NCI-H2171 (cell line): ENCODE measurements at places on chromosomes 4 and X.

DNA sequence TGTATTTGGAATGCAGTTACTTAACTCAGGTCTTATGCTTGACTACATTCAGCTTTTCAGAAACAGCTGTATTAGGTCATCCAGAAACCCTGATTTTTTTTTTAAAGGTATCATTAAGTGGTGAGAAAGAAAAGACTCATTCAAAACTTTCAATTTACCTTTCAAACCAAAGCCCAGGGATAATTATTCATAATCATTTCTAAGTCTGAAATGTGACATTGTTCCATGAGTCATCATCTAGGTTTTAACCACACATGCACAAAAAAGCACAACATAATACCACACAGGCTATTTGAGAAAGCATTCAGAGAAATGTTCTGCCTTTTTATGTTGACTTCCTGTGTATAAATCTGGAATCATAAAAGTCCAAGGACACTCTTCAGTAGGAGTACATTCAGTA is 288.2 kb downstream of the IL1RAPL2 start:
- no peak for DNase-seq

DNA sequence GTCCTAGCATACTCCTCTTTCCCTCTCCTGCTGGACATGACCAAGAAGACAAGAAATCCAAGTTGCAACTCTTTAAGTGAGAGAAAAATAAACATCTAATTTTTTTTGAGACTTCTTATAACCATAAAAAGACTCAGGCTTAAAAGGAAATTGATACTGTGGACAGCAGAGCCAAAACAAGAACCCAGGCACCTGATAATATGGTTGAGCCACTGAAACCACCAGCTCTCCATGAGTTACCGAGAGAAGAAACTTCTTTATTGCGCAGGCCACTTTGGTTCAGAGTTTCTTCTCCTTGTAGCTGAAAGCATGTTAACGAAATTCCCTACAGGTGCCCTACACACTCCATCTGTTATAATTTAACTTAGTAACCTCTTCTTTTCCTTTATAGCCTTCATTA is 11.3 kb upstream of the SPCS3 start:
- DNase-seq, result no peak

GRCh38 chr4:118351851-118352827 is 664 bp downstream of the PRSS12 start:
- DNase-seq, result no peak

DNA sequence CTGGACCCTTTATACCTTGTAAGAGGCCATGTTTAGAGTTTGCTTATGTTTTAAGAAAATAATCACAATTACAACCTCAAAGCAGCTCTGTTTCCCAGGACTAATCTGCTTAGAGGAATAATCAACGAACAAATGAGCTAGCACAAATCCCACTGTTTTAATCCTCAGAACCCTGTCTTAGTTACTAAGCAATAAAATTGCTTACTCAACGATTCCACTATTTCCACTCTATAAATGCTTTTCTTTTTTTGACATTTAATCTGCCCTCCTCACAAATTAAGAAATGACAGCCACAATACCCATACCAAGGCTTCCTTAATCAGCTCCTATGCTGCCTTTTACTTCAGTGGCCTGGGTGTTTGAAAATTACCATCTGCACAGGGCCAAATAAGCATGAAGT is 48.8 kb downstream of the FAM120C start:
- DNase-seq, result no peak

DNA sequence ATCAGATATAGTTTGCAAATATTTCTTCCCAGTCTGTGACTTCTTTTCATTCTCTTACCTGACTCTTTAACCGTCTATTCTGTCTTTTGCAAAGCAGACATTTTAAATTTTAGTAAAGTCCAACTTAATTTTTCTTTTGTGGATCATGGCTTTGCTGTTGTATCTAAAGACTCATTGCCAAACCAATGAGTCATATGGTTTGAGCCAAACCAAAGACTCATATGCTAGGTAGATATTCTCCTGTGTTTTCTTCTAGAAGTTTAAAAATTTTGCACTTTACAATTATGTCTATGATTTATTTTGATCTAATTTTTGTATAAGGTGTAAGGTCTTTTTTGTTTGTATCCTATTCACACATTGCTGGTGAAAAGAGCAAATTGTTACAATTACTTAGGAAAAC is 446.8 kb downstream of the ANKRD50 start:
- no peak for DNase-seq

DNA sequence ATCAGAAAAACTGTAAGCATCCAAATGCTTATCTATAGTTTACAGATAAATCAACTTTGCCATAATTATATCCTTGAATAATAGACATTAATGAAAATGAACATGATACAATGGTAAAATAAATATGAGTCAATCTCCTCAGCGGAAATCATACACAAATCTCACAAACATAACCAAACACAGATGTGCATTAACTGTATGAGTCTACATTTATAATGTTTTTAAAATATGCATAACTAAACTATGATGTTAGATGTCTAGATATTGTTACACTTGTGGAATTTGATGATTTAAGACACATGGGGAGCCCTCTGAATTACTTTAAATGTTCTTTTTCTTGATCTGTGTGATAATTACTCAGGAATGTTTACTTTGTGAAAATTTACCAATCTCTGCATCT is 951.2 kb downstream of the TECRL start:
- DNase-seq, result no peak

DNA sequence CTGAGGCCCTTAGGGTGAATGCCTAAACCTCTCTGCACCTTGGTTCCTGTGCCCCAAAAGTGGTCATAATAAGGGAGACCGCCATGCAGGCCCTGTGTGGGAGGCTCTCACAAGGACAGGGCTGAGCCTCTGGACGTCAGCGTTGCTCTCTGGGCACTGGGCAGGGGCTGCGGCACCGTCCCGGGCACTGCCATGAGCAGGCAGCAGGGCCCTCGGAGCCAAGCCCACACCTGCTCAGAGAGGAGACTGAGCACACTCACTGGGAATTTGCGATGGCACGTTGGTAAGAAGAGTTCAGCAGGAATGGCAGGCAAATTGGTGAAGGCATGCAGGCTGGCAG is 123.4 kb downstream of the HMX1 start:
- DNase-seq, result no peak

- no peak for DNase-seq
Observed at GRCh38 chr4:75800972-75801371, 76.6 kb downstream of the USO1 start.

DNA sequence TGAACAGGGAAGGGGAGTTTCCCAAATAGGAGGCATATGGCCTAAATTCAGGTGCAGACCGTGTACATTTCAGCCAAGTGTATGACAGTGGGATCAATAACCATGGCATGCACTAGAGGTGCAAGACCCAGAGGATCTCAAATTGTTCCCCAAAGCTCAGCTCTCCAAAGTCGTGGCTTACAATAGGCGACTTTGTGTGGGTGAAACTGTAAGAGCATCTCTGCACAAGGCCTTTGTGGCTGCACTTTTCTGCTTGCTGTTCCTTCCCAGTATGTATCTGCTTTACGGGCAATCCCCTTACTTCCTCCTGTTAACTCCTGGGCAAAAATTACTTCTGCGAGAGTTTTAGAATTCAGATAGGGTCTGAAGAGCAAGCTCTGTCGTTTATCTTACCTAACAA is 518.3 kb upstream of the ZFP42 start:
- DNase-seq, result no peak

DNA sequence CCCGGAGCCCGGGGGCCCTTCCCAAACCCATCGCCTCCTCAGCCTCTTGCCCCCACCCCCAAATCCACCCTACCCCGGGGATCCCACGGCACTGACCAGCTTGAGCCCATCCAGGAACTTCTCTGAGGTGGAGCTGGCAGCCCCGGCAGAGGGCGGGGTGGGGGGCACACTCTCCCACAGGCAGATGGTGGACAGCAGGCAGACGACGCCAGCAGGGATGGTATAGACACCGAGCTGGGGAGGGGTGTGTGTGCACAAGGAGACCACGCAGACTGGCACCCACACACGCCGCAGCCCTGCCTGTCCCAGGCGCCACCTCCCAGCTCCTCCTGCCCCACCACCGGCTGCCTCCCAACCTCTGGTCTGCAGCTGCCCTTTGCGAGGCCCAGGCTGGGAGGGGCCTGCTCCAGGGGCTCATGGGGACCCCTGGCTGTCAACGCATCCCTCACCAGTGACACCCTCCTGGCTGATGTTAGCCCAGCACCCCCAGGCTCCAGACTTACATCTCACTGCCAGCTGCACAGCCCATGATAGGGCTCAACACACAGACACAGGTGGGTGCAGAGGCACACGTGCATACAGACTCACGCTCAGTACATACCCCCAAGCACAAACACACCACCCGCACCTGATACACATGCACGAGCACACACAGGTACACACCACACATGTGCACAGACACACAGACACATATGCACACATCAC is 4.2 kb downstream of the SLC49A3 start:
- no peak for DNase-seq

- DNase-seq, result no peak
Observed at GRCh38 chr4:77418333-77418732, 187.3 kb upstream of the CXCL13 start.

DNA sequence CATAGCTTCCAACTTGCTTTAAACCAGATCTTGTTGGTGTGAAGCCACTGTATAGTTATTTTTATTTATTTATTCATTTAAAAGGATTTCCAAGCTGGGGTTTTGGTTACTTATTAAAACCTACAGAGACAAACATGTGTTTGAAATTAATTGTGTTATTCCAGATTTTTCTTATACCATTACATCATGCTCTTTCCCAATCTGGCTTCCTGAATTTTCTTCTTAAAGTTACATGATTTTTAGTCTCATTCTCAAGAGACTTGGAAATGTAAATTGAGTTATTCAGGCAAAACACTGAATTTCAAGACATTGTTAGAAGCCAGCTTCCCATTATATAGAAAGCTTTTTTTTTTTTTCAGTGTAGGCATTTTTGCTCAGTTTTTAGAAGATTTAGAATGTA is 381.9 kb downstream of the IL1RAPL1 start:
- DNase-seq, result no peak

GRCh38 chr4:108120789-108121188 is 47.9 kb downstream of the LEF1 start:
- DNase-seq, result no peak

DNA sequence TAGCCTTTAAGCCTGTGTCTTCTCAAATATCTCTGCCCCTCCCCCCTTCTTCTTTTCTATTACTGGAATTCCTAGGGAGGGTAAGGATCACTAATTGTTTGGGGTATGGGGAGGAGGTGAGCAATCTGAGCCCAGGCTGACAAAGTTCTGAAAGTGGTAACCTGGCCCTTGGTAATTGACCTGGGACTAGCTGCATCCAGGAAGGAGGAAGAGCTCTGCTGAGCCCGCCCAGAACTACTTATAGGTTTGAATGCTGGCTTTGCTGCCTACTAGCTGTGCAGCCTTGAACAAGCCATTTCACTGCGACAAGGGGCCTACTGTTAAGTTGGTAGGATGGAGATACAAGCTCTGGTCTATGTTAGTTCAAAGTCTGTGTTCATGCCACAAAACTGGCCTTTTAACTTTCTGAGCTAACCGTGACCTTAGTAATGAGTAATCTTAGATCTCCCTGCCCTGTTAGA is 37.8 kb downstream of the DGKK start:
- no peak for DNase-seq

- DNase-seq, result no peak
Observed at GRCh38 chr4:22634541-22635181, 58.1 kb upstream of the GBA3 start.

DNA sequence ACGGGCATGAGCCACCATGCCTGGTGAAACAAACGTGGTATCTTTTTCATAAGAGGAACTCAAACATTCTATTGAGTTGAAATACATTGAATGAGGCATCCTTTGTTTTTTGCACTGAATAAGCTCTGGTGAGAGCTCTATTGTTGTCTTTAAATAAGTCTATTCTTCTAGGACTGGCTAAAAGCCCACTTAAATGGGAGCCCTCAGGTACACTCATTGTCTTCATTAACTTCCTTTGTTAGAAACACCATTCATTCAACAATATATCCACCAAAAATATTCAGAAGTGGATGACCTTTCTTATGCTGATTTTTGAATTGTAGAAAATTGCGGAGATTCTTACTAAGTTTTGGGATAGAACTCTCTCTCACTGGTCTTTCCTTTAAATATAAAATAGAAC is 568.0 kb downstream of the IL1RAPL1 start:
- no peak for DNase-seq

GRCh38 chr4:17437396-17437795 is 74.5 kb downstream of the QDPR start:
- DNase-seq, result no peak
